ENCODE measurements at places on chromosomes 5 and 9.

GRCh38 chr9:75885652-75886051, 4.8 kb upstream of the PCSK5 start:
- DNase-seq = no peak

- DNase-seq = no peak
Observed at GRCh38 chr5:33423018-33423630, 17.6 kb upstream of the TARS1 start.

GRCh38 chr9:8534828-8535227, 735.2 kb upstream of the DMAC1 start:
- no peak for DNase-seq

DNA sequence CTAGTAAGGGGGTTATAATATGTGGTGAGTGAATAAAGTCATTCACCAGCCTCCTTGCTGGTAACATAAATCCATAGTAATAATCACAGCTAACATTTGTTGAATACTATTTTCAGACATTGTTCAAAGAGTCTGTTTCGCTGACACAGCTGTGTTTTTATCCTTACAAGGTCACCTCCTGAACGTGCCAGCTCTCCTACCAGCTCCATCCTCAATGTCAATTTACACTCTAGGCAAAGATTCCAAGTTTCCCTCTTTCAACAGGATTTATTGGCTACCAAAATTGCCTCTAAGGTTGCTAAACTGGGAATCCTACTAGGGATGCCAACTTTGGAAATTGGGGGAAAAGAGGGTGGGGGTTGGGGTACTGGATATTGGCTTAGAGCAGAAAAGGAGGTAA, 30.7 kb upstream of the SMC5 start:
- no peak for DNase-seq

- no peak for DNase-seq
Observed at GRCh38 chr5:157161996-157162395, 4.1 kb downstream of the GARIN3 start.

DNA sequence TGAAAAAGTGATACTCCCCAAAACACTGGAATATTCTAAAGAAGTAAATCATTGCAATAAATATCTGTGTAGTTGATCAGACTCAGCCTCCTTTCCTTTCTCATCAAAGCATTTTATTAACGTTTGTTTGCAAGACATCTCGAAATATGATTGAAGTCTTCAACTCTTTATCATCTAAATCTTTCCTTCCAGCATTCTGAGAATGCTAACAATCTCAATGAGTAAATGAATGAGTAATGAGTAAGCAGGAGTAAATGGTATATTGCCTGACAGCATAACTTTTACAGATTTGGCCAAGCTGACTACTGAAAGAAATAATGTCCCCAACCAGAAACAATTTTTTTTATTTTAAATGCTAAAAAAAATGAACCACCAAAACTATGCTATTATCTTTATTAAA, 157.1 kb downstream of the SLCO4C1 start:
- no peak for DNase-seq

GRCh38 chr9:110977259-110977709, 61.0 kb downstream of the LPAR1 start:
- no peak for DNase-seq

DNA sequence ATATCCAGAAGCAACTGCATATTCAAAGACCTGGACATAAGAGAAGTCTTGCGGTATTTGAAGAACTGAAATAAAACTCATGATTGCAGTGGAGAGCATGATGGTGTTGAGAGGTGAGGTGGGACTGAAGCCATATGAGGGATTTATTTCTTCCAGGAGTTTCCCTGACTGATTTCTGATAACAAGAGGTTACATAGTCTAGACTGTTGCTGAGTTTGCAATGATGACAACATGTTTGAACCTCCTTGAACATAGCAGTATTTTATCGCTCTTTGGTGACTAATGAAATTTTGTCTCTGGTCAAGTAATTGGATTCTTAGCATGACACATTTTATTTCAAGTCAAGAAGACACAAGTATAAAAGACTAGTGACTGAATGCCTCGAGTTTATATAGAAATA, 61.8 kb downstream of the ACTBL2 start:
- no peak for DNase-seq

- no peak for DNase-seq
Observed at GRCh38 chr5:148735301-148735835, 81.0 kb upstream of the HTR4 start.

- no peak for DNase-seq
Observed at GRCh38 chr5:3103262-3103811, 351.9 kb upstream of the IRX2 start.

- DNase-seq = no peak
Observed at GRCh38 chr5:31731016-31731415, 92.1 kb downstream of the PDZD2 start.

GRCh38 chr9:72292874-72293607, 72.0 kb downstream of the ZFAND5 start:
- DNase-seq = no peak

DNA sequence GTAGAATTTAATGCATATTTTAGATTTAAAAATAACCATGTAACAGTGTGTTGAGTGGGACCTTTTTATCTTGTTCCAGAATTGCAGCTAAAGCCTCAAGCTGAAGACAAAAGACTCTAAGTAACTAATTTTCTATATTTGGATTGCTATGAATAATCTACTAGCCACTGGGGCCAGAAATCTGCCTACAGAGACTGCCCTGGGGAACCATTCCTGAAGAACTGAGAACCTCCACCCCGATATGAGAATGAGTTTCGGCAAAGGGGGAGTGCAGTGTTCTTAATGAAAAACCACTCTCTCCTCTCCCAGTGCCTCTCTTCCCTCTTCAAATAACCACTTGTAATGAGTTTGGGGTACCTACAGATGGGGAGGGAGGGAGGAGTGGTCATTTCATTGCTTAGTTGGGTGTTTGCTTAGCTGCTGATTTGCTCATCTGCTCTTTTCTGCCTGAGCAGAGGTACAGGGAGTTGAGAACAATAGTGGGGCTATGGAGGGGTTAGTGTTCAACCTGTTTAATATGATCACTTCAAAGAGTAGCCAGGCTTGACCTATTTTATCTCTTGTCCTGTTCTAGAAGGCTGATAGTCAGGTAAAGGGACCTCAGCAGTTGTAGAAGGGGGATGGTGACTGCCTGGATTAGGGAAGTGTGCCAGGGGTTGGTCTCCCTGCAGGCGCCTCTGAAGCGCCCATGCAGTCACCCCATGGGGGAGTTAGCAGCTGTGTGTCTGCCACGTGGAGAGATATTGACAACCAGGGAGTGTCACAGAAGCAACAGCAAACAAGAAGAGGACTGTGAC, 47.7 kb downstream of the ATG10 start:
- peak; percentile 10 for DNase-seq
